Activated CD4-positive, alpha-beta T cell treated with anti-CD3 and anti-CD28 coated beads, Interleukin-2, amount 50 U/mL, for 48 hours (primary cell): ENCODE measurements at places on chromosomes 2 and 18.

DNA sequence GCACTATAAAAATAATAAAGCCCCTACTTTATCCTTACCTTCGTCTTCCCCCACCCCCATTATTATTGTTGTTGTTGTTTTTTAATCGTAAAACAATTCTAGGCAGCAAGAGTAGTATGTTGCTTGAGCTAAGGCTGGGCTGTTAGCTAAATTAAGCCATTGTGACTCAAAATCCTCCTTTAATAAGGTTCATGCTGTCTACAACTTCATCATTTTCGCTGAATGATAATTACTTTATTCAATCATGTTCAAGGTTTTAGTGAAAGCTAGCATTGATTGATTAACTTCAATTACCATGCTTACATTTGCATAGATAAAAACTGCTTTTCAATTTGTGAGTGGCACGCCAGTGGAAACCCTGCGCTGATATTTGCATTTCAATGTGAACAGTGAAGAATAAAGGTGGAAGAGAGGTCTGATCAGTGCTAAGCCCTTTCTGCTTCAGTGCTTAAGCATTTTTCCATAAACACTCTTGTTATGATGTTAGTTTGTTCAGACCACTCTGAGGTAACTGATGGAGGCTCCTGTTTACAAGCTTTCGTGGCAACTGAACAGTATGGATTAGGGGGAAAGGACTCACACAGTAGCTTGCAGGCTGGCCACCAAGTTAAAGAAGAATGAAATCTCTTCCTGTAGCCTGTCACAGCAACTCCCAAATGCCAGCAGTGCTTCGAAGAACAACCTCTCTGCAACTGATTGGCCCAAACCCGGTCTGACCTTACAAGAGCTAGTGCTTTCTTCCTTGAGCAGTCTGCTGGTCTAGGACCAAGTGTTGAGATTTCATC lies 156.8 kb downstream of the GPD2 start:
- DNase-seq = no peak

GRCh38 chr18:63980896-63981460 lies 11.1 kb downstream of the SERPINB8 start:
- DNase-seq = no peak

DNA sequence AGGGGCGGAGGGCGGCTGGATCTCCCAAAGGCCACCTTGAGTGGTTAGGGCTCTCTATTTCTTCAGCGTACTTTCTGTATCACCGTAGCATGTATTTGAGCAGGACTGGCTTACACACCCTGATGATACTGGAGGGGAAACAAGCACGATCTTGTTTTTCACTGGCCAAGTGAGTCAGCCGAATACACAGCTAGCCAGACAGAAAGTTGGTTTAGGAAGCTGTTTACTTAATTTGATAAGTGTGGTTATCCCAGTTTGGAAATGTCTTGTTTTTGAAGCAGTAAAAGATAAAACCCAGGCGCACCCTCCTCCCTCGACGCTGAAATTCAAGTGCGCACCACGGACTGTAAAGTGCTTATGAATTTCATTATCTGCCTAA lies 582 bp downstream of the RIOK3 start:
- DNase-seq = no peak

GRCh38 chr18:30652387-30652786 lies 390.2 kb downstream of the DSC3 start:
- no peak for DNase-seq

GRCh38 chr18:2854875-2855274 lies 8.1 kb downstream of the EMILIN2 start:
- no peak for DNase-seq

- DNase-seq = no peak
Observed at GRCh38 chr18:68121308-68121707, 593.6 kb downstream of the TMX3 start.
